ENCODE measurements at places on chromosomes 2 and 18. TPM values are rescaled to one million over a fixed set of nuclear protein-coding genes. Genes with fewer than 3 reads are reported as not detected.

- DNase-seq, result no peak
Observed at GRCh38 chr18:69401972-69402532, 1.4 kb downstream of the DOK6 start.

GRCh38 chr2:205571360-205571959, 110.8 kb upstream of the NRP2 start:
- DNase-seq, result no peak

DNA sequence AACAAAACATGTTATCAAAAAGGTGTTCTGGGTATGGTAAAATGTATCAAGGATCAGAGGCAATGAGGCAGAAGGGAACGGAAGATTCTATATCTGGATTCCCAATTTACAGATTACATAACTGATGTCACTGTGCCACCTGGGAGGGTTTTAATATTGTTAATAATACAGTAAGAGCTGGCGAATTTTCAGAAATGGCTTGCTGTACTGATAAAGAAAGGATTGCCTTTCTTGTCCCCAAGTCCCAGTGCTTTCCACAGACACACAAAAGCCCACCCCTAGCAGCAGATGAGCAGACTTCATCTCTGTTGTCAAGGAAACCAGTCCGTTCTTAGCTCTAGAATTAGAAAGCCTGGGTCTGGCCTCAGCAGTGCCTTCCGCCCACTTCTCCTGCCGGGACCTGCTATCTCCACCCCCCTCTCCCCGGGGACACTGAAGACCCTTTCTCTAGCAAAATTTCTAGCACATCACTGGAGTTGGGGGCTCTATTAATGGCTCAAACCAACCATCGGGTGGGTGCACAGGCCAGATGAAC, 34.3 kb downstream of the ADD2 start:
- DNase-seq, result no peak

DNA sequence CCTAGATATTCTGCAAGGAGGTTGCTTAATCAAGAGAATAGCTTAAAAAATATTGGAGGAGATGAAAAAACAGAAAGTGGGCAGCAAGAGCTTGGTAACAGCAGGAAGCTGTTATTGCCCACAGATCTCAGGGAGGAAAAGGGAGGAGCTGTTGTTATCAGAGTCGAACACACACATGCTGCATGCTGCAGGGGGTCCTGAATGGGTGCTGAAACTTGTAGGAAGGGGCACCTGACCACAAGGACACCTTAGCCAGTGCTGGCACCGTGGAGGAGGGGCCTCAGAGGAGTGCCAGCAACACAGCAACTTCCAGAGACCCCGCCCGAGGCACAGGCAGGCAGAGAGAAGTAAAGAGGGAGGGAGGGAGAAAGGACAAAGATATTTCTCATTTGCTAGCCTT, 332.9 kb downstream of the SOCS6 start:
- DNase-seq, result no peak

DNA sequence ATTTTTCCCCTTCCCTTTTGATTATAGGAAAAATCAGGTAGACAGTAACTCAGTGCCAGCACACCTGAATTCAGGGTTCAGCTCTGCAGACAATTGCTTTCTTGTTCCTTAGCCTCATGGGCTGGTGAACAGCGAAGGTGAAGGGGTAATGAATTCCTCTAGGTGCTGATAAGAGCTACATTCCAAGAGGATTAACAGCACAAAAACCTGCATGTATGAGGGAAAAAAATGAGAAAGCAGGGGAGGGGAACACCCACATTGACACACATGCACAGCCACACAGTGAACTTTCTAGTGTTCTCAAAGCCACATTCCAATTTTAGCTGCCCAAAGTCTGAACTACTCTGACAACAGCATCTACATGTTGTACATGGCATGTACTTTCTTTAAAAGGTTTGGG, 46.1 kb downstream of the SPATS2L start:
- DNase-seq, result no peak

- no peak for DNase-seq
Observed at GRCh38 chr2:144950899-144951560, 431.1 kb upstream of the ZEB2 start.

DNA sequence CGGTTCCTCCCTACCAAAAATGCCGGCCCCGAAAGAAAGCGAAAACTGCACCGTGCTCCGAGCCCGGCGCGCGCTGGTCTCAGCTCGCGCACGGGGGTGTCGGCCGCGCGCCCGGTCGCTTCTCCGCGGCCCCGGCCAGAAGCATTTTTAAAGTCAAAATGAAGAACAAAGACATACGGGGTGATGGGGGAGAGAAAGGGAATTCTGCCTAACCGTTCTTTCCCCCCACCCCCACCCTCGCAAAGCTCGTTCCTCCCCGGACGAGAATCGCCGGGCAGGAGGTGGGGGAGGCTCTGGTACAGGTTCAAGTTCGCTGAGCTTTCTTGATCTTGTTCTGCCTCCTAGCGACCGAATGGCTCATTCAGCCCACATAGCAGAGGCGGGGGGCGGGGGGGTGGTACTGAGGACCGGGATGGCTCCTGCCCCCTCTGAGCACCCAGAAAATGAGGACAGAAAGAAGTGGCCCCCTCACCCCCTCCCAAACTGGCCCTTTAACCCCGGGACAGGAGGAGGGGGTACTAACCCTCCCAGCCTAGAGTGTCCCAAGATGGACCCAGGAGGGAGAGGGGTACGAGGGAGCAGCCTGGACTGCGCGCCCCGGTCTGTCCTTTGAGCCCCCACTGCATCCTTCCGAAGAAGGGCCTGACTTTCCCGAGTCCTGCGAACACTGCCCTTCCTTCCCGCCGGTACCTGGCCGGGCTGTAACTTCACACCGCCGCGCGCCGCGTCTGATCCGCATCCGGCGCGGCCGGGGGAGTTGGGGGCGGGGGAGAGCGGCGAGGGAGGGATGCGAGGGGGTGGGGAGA, 3.1 kb downstream of the BCL11A start:
- DNase-seq, result peak; percentile 68

GRCh38 chr2:199100326-199101110, 357.2 kb downstream of the SATB2 start:
- no peak for DNase-seq

DNA sequence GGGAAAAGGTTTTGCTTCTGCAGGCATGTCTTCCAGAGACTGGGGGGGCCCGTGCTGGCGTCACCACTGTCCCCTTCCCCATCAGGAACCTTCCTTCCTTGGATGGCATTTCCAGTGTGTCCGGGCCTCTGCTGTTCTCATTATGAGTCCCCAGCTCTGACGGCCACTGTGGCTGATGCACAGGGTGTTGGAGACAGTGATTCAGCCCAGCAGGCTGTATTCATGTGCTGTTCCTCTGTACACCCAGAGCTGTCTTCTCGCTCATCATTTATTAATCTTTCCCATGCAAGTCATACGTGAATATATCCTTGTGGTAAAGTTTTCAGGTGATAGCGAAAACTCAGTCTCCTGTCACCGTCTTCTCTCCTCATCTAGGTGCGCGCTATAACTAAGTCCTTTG, 57.7 kb downstream of the ASAP2 start:
- no peak for DNase-seq

DNA sequence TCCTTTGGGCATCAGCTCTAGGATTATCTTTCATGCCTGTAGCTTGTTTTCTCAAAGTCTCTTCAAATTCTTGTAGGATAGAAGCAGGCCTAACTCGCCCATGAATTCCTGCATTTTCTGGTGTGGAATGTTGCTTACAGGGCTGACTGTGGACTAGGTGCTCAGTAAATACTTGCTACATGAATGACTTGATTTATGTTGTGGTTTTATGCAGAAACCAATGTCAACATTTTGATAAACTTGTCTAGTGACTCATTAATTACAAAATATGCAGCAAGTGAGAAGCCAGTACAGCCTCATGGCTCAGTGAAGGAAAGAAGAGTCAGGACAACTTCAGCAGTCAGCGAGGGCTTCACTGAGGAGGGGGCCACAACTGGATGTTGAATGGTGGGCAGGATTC, 110.6 kb upstream of the SIX2 start:
- DNase-seq, result no peak

- DNase-seq, result peak; percentile 55
Observed at GRCh38 chr2:111116843-111117597, 3.7 kb upstream of the BCL2L11 start.

GRCh38 chr2:71309-72035, 25.2 kb upstream of the FAM110C start:
- DNase-seq, result no peak

DNA sequence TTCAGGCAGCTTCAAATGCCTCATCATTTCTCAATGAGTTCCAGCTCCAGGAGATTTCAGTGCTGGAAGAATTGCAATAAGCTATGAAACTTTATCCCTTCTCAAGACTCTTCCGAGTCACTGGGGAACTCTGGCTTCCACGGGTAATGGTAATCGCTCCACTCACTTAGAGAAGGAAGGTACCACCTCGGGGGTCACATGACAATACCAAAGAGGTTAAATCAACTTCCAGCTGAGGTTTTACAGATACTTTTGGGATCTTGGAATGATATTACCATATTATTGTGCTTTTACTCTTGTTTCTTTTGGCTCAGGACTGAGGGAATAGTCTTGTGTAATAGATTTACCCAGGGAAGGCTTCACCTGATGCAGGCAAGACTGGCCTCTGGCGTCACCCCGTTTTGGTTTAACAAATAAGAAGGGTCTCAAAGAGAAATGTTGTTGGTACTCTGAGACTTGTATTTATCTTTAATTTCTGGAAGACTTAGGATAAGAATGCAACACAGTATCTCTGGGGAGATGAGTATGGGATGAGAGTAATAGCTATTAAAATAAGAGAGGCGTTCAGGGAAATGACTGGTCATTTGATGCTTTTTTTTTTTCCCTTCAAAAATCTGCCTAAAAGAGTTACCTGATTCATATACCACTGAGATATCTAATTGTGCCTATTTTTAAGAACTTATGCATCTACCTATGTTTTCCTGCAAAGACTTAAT, 316.9 kb upstream of the ZEB2 start:
- DNase-seq, result no peak

DNA sequence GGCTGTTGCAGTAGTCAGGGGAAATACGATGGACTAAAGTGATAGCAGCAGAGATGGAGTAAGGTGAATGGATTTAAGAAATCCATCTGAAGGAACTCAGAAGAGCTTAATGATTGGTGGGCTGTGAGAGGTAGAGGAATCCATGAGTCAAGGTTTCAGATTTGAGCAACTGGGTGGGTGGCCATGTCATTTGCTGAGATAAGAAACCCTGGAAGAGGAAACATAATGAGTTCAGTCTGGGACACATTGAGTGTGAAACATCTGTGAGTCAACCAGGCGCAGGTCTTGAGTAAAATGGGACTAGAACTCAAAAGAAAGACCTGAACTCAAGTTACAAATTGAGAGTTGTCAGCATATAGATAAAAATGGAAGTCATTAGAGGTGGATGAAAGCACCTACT, 19.7 kb upstream of the ASNSD1 start:
- DNase-seq, result no peak

GRCh38 chr2:47002480-47003381, 87.1 kb upstream of the MCFD2 start:
- no peak for DNase-seq

GRCh38 chr2:98088261-98088660, 1.3 kb downstream of the VWA3B start:
- no peak for DNase-seq

DNA sequence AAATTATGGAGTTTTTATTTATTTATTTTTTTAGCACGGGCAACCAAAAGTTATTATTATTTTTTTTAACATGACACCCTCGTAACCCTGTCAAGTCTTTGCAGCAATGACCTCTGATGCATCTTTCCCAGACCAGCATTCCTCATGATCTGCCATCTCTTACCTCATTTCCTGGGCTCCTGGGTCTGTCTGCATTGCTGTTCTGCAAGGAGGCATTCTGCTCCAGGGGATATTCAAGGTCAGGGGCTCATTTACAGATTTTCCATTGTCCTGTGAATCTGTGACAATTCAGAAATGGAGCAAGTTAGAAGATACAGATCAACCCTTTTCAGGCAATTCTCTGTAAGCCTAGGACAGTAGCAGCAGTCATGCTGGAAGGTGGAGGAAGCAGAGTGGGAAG, 43.0 kb downstream of the NGEF start:
- no peak for DNase-seq

DNA sequence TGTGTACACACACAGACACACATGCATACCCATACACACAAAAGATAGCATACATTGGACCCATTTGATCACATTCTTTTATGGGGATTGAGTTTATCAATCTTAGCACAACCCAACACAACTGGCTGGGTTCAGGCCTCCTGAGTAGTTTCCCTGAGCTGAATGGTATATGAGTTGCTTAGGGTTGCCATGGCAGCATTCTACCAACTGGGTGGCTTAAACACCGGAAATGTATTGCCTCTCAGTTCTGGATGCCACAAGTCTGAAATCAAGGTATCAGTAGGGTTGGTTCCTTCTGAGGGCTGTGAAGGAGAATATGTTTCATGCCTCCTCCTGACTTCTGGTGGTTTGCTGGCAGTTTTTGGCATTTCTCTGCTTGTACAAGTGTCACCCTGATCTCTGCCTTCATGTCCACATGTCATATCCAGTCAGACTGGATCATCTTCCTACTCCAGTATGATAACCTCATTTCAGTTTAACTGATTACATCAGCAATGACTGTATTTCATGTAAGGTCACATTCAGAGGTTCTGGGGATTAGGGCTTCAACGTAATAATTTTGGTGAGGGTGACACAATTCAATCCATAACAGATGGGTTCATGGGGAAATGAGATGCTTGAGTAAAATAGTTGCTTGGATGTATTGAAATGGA, 212.7 kb downstream of the KCNE4 start:
- no peak for DNase-seq

GRCh38 chr2:135093670-135094330, 41.7 kb downstream of the RAB3GAP1 start:
- no peak for DNase-seq

DNA sequence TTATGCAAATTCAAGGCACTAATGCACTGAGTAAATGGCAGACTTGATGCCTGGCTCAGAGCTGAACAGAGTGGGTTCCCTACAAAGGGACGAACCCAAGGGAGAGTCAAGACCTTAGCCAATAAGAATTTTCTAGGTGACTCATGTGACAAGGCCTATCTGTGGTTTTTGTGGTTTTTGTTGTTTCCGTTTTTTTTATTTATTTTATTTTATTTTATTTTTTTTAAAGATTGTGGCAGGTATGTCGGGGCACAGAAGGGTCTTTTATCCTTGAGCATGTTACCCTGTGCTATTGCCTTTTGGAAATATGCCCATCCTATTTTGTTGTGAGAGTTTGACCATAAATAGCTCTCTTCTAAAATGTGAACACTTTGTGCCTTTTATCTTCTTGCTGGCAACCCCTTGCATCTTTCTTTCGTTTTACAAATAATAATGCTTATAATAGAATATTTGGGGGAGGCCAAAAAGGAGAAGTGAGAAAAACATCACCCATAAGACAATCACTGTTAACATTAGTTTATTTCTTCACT, 113.4 kb upstream of the AQP4 start:
- no peak for DNase-seq

The VAMP5 gene
- 11.4 TPM for total RNA-seq

The MARCO gene
- total RNA-seq, result not detected

The CIB4 gene
- not detected for total RNA-seq

The EMILIN1 gene
- 0.69 TPM for total RNA-seq

The GKN1 gene
- total RNA-seq, result not detected

The PTPRM gene
- 0.64 TPM for total RNA-seq

The ASPRV1 gene
- total RNA-seq, result 0.56 TPM

The BMP10 gene
- not detected for total RNA-seq

The KHK gene
- total RNA-seq, result 2.6 TPM

The TEKT4 gene
- total RNA-seq, result not detected

The DOK6 gene
- total RNA-seq, result not detected

The ALK gene
- not detected for total RNA-seq

The TTR gene
- total RNA-seq, result not detected

Data from activated B cell treated with CpG ODN at 0.5 μM for 24 hours (primary cell).